Femur (tissue), 1 donor: ENCODE measurements at places on chromosomes 7 and 10.
A peak's percentile ranks its signal among the peaks of the same experiment; 100 is the strongest.

GRCh38 chr7:43905956-43906330 is 453 bp downstream of the URGCP start:
- peak; percentile 59 for DNase-seq

DNA sequence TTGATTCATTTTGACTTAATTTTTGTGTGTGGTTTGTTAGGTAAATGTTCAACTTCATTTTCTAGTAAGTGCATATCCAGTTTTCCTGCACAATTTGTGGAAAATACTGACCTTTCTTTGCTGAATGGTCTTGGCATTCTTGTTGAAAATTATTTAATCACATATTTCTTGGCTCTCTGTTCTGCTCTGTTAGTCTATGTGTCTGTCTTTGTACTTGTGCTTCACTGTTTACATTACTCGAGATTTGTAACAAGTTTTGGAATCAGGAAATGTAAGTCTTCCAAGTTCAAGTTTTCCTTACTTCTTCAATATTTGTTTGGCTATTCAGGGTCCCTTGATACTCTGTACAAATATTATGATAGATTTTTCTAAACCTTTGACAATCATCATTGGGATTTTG is 838.2 kb upstream of the POM121L12 start:
- no peak for DNase-seq

GRCh38 chr10:1654811-1655356 is 82.4 kb downstream of the ADARB2 start:
- DNase-seq: no peak

GRCh38 chr7:122299624-122300210 is 4.8 kb downstream of the FEZF1 start:
- DNase-seq: no peak

DNA sequence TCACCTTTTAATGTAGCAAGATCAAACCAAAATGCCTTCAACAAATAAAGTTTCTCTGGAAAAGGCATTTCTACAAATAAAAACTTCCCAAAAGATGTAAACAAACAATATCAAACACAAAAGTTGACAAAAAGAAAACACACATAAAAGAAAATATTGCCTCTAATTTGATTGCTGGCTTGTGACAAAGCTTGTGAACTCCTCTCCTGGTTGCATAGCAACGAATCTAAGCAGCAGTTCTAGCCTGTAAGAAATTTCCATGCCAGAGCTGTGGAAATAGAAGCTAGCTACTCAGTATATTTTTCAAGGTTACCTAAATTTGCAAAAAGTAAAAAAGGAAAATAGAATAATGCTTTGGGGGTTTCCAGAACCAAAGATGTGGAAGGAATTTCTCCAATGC is 173.9 kb upstream of the CDK1 start:
- DNase-seq: no peak

DNA sequence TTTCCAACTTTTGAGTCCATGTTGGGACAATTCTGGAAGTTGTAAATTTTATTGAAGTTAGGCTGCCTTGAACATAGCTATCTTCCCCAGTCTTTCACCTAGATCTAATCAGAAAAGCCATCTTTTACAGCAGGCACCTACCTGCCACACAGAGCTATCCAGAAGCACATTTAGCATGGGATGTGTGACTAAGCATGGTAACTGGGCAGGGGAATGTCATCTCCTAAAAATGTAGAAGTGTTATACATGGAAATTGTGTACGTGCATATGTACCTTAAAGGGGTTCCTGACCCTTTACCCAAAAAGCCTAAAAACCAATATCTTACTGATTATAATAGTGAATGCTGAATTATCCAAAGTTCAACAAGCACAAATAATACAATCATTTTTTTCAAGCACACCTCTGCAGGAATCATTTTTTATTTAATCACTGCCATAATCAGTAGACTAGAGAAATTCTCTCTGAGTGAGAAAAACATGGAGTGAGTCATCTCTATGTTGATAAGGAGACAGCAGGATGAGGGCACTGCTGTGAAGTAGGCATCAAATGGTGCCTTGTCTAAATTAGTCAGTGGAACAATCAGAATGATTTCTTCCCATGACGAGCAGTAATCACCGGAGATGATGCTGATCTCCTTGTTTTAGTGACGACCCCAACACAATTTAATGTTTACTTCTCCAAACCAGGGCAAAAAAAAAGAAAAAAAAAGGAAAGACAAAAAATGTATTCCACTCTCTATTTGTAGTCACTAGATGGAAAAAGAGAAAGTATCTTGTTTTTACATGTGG is 75.9 kb downstream of the SORBS1 start:
- no peak for DNase-seq

- no peak for DNase-seq
Observed at GRCh38 chr10:50470798-50471582, 152.8 kb downstream of the SGMS1 start.

DNA sequence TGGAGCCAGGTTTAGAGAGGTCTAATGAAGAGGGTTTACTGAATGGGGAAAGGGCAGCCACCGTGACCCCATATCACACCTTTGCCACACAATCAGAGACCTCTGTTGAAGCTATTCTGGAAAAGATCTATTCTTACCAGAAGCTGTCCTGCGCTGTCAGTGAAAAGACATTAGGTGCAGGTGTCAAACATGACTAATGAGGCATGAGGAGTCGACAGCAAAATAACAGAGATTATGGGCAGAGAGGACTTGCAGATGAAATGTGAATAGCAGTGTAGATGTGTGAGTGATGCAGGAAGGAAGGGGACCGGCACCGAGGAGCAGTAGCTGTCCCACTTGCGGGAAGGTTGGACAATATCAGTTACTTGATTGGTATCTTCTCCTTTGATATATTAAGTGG is 627.7 kb upstream of the GALNT17 start:
- DNase-seq: no peak

GRCh38 chr10:97518301-97519043 is 19.7 kb downstream of the UBTD1 start:
- peak; percentile 69 for DNase-seq

DNA sequence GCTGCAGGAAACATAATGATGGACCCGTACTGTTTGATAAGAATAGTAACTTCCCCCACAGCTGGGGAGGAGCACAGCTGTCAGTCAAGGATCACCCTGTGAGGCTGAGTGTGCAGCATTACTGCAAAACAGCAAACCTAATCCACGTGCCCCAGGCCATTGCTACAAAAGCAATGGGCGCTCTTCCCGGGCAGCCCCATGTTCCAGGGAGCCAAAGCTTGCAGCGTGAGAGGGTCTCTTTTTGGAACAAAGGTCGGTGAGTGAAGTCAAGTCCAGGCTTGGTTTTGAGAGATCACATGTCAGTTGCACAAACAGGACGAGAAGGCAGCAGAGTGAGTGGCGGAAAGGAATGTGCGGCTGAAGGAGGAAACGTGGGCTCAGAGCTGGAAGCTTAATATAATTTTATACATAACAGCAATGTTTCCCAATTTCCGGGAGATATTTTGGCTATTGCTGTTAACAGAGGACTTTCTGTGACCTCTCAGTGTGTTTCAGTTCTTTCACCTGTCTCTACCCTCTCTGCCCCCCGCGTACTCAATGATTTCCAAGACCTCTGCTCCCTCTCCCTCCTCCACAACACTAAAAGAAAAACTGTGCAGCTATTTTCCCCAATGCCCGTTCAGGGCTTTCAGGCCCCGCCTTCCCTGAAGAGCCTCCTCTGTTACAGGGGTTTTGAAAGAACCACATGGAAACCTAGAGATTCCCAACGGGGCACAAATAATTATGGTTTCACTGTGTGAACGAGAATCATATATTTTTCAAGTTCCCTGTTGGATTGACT is 128.9 kb downstream of the MTPAP start:
- peak; percentile 39 for DNase-seq

GRCh38 chr10:42630537-42631134 is 7.7 kb downstream of the ZNF33B start:
- no peak for DNase-seq

DNA sequence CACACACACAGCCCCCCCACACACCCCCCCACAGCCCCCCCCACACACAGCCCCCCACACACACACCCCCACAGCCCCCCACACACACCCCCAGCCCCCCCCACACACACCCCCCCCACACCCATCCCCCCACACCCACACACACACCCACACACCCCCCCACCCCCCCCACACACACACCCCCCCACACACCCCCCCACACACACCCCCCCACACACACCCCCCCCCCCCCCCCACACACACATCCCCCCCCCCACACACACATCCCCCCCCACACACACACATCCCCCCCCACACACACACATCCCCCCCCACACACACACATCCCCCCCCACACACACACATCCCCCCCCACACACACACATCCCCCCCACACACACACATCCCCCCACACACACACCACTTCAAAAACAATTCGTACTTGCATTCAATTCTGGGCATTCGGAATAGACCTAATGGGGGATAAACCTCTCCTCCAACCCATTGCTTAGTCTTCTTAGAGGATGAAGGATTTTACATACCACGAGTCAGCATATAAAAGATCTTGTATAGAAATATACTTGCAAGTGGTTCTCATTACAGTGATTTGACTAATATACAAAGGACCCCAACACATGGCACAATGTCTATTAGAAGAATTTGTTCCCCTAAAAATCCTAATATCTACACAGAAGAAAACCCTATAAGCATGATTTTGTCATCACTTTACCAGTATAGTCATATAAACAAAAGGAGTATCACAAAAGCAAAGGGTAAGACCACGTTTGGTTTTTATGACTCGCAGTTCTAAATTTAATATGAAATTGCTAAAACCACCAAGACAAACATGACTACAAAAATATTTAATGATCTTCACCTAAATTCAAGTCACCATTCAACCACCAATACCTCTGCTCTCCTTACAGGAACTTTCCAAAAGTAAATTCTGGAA is 80.9 kb downstream of the DIP2C start:
- DNase-seq: no peak

GRCh38 chr7:149310113-149310836 is 48.3 kb downstream of the ZNF783 start:
- no peak for DNase-seq

- no peak for DNase-seq
Observed at GRCh38 chr10:248307-248706, 113.1 kb downstream of the ZMYND11 start.

DNA sequence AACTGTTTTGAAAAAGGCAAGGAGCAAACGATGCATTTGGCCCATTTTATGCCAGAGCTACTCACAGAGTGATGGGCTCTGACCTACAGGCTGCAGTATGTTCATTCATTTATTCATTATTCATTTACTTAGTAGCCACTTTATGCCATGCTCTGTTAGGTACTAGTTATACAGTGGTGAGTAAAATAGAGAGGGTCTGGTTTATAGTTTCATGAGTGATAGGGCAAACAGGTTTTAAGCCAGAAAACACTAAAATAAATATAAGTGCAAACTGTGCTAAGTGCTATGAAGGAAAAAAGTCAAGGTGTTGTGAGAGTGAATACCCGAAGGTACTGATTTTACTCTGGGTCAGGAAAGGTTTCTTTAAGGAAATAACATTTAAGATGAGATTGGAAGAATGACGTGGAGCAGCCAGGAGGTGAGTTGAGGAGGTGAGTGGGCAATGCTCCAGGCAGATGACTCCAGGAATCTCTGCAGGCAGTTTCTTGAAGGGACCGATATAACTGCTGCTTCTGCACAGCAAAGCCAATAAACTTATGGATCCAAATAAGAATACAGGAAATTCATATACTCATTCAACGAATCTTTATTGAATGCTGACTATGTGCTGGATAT is 56.9 kb upstream of the FAM133B start:
- DNase-seq: no peak

DNA sequence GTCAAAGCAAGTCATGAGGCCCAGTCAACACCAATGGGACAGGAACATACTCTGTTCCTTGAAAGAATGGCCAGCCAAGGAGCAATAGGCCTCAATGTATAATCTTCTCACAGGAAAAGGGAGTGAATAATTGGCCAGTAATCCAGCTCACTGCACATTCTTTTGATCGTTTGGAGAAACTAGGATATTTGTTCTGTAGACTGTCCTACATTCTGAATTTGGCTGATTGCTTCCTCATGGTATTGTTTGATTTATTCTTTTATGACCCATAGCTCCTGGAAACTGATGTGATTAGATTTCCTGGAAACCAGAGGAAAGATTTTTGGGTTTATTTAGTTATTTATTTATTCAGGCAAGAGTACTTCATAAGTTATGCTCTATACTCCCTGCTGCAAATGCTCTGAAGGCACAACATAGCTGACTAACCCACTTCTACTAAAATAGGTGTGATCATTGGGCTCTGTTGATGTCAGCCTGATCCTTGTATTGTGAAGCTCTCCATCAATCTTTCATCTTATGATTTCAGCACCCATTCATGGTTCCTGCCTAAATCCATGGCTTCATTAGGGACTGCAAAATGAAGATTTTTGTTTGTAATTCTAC is 745.2 kb downstream of the SUGCT start:
- DNase-seq: no peak

- no peak for DNase-seq
Observed at GRCh38 chr10:25064401-25064800, 48.0 kb downstream of the THNSL1 start.

GRCh38 chr7:129386506-129386905 is 47.7 kb upstream of the STRIP2 start:
- DNase-seq: no peak

GRCh38 chr7:151672716-151673115 is 153.0 kb upstream of the RHEB start:
- DNase-seq: no peak

GRCh38 chr7:25168145-25168544 is 43.1 kb upstream of the CYCS start:
- DNase-seq: no peak

- no peak for DNase-seq
Observed at GRCh38 chr7:77908664-77909063, 110.1 kb downstream of the PHTF2 start.

DNA sequence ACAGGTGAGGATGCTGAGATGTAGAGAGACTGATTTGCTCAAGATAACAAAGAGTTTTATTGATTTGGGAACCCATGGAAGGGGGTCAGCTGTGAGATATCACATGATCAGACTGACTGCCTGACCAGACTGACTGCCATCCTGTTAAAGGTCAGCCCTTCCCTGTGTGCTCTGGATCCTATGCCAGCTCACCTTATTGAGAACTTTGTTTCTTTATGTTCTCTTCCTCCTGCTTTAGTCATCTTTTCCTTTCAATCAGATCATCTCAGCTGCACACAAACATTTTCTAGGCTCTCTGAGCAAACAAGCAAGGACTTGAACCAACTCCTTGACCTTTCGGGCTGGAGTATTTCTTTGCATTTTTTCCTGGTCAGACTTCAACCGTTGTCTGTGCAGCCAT is 50.0 kb upstream of the MTPN start:
- DNase-seq: no peak

DNA sequence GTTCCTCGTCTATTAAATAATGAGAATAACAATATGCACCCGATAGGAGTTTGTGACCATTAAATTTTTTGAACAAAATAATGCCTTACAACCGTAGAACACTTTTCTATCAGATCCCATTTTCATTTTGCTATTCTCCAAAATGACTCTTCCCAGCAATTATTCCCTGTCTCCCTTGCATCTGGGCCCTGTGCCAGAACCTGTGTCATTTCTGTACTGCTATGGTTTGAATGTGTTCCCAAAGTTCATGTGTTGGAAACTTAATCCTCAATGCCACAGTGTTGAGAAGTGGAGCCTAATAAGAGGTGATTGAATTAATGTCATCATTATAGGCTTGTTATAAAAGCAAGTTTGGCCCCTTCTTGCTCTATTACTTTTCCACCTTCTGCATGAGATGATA is 33.2 kb upstream of the SMNDC1 start:
- DNase-seq: no peak

GRCh38 chr7:12701433-12701832 is 14.0 kb downstream of the ARL4A start:
- no peak for DNase-seq
